Heart right ventricle (tissue), 16 donors: ENCODE measurements at places on chromosomes 11 and 22.
A peak's percentile ranks its signal among the peaks of the same experiment; 100 is the strongest.

DNA sequence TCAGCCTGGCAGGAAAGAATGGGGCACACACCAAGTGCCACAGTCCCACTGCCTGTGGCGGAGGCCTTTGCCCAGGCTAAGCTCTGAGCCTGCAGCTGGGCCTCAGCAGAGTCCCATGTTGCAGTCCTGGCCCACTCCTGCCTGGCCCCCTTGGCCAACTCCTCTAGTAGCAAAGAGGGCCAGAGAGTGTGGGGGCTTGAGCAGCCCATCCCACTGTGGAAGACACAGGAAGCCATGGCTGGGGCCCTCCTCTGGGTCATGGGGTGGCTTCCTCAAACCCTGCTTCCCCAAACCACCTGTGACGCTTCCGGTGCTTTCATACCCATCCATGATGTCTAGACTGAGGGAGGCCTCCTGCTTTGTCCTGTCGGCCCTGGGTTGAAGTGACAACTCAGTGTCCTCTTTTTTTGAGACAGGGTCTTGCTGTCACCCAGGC is 5.8 kb downstream of the RPS19BP1 start:
- DNase-seq = no peak

DNA sequence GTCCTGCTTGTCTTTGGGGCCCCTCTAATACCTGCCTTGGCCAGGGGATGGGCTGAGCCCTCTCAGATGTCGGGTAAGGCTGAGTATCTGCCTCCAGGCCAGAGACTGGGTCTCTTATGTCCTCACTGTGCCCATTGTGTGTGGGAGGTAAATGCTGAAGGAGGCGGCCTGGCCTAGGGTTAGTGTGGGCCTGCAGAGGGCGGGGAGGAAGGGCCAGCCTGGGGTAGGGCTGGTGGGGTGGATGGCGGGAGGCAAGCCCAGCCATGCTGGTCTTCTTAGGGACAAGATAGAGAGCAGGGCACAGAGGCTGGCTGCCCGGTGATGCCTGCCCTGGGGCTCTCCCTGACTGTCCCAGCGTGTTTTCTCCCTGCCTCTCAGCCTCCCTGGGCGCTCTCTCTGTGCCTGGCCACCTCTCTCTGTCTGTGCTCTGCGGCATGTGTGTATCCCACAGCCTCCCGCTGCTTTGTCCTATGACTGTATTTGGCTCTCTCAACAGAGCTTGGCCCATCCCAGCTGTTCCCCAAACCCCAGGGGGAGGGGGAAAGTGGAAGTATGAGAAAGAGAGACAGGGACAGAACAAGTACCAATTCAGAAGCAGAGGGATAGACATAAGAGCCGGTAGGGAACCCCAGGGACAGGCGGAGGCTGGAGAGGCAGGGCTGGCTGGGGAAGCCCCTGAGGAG is 57.0 kb downstream of the PDE2A start:
- peak; percentile 59 for DNase-seq

DNA sequence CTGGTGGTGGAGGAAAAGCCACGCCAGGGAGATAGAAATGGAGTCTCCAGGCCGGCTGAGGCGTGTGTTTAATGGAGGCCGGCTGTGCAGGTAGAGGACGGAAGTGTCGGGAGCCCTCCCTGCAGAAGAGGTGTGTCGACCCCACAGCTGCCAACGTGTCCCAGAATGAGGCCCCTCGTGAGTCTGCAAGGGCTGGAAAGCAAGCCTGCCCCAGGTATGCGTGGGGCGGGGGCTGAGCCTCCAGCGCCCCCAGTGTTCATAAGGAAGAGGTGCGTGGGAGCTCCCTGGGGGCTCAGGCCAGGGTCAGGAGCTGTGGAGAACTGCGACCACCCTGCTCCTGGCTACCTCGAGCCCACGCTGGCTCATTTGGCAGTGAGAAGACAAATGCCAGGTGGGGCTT is 38.0 kb upstream of the JAM3 start:
- DNase-seq = no peak

DNA sequence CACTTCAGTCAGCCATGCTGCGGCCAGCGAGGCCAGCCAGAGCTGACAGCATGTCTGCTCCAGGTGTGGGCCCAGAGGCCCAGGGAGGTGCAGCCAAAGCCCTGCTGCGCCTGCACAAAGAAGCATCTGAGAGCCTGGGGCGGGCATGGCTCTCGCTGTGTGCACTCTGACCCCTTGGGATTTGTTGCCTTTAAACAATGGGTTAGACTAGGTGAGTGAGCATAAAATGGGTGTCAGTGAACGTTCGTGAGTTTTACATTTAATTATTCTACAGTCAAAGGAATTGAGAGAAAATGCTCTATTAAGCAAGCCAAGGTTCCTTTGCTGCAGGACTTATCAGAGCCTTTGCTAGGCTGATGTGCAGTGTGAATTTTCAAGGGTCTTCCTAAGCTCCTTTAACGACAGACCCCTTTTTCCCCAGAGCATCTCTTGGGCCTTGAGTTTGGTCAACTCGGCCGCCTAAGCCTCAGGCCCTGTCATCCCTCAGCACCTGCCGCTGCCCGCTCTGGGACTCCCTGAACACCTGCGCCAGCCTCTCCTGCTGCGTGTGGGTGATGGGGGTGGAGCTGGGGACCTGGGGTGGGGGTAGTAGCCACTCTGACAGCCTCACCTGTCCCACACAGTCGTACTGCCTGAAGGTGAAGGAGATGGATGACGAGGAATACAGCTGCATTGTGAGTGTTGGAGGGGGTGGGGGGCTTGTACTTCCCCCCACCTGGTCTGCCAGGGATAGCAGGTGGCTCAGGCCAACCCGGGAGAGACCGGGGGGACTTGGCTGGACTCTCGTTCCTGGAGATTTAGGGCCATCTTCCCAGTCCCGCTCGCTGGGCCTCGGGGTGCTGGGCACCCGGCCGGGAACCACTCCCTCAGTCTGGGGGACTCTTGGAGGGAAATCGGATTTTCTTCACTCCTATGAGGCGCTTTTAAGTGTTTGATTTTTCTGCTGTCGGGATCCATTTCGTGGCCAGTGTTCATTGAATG is 10.5 kb downstream of the SLC16A8 start:
- DNase-seq = no peak

DNA sequence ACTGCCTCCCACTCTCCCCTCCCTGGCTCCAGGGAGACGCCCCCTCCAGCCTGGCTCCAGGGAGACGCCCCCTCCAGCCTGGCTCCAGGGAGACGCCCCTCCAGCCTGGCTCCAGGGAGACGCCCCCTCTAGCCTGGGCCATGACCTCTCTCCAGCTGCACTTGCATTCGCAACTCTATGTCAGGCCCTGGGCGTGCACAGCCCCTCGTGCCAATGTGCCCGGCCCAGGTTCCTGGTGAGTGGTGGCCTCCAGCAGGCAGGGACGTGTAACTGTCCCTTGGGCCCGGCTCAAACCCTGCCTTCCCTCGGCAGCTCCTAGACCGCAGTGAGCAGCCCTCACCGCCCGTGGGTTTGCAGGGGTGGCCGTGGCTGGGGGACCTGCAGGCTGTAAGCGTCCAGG is 6.9 kb downstream of the MUC6 start:
- no peak for DNase-seq

DNA sequence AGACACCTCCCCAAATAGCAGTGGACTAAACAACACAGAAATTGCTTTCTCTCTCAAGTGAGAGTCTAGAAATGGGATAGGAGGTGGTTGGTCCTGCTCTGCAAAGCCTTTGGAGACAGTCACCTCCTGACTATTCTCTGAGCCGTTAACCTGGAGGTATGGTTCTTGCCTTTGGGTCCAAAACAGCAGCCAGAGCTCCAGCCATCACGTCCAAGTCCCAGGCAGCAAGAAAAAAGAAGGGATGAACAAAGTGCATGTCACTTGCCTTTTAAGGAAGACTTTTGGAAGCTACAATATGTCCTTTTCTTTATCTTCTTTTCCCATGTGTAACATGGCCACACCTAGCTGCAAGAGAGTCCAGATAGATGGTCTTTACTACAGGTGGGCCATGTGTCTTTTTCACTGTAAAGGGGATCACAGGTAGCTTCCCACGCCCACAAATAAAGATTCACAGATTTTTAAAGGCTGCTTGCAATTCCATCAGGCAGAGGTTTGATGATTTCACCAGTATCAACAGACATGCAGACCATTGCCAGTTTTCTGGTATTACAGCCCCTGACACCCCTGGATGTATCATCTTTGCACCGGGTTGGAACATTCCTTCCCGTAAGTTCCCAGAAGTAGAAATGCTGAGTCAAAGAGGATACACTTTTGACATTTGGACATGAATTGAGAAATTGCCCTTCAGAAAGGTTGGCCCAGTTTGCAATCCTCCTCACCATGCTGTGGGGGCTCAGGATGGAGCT is 66.0 kb downstream of the MYEOV start:
- DNase-seq = no peak

DNA sequence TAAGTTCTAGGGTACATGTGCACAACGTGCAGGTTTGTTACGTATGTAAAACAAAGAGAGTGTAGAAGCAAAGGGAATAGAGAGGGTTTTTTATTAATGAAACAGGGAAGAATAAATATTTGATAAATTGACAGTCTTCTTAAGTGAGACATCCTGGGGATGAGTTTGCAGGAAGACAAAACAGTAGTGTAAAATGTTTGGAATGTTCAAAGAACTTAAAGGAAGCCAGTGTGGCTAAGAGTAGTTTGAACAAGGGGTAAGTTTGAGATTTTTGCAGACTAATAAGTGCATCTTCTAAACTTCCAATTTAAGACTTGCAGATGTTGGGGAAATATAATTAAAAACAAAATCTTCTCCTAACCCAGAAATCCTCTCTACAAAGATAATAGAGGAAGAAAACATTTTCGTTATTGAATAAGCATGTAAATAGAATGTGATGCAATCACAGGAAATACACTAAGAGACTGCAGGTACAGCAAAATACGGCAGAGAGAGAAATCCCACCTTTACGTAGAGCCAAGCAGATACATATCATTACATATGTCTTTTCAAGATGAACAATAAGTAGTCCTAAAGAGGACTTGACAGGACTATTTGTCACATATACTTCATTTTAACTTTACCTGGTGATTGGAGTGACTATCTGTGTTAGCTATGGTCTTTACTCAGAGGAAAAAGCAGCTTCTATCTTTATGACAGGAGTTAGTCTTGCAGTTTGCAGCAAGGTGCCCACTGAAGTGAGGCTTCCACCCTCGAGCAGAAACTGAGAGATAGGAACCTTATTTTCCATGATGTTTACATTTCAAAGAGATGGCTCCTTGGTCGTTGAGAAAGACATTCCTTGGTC is 402.1 kb downstream of the CNTN5 start:
- no peak for DNase-seq

- DNase-seq = no peak
These were observed 38.4 kb upstream of the CRYBB3 start for GRCh38 chr22:25161017-25161915.

DNA sequence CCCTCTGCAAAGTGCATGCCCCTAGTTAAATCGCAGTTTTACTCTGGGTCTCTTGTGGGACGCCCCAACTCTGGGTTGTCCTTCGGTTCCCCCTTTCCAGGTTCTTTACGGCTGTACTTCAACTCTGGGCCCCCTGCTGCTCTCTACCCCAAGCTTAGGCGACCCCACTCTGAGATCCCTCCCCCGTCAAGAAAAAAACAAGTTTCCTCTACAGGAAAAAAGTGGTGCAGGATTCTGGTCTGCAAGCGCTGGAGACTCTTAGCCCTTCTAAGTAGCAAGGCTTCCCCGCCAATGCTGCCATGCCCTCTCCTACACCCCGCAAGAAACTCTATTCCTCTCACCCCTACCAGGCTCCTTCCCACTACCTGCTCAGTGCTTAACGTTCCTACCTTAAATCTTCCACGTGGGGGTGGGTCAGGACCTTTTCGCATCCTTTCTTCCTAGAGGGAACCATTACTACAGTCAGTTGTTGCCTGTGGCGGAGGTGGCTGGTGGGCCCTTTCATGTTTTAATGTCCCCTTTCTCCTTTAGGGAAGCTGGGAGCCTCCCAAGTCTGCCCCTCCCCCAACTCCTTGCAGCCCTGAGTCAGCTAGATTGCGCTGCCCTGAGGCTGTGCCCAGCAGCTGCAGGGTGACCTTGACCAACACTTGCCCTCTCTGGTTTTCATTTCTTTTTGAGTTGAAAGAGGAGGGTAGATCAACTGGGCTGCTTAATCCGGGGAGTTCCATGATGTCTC is 1.4 kb downstream of the NEFH start:
- DNase-seq = no peak

DNA sequence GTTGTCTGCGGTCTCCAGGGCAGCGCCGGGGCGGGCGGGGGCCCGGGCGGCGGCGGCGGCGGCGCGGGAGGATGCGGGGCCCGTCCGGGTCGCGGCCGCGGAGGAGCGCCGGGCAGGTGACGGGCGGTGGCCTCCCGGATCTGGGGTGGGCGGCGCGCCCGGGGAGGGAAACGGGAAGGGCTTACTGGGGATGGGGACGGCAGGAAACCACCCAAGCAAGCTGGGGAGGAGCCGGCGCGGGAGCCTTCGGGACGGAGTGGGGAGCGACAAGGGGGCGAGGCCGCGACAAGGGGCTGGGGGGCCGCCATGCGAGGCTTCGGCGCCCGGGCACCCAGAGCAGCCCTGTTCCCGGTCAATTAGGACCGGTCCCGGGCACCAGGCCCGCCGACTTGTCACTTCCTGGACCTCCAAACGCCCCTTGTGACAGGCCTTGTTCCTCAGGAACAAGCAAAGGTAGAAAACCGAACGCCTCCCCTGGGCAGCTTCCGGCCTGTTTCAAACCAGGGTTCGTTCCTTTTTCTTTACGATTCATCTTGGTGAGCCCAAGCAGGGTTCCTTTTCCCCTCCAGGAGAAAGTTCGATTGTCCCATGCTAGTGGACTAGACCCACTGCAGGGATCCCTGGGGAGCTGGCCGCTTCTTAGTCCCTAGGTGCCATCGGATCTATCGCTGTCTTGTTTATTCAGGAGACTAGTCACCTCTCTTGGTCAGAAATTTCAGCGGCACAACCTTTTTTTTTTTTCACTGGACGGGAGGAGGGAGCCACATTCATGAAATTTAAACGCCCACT is 492 bp downstream of the JHY start:
- no peak for DNase-seq

GRCh38 chr11:115157247-115157646 is 347.0 kb downstream of the CADM1 start:
- no peak for DNase-seq

GRCh38 chr11:2655834-2656622 is 43.8 kb downstream of the KCNQ1OT1 start:
- DNase-seq = no peak

GRCh38 chr22:49322231-49322630 is 505.4 kb downstream of the BRD1 start:
- DNase-seq = no peak

DNA sequence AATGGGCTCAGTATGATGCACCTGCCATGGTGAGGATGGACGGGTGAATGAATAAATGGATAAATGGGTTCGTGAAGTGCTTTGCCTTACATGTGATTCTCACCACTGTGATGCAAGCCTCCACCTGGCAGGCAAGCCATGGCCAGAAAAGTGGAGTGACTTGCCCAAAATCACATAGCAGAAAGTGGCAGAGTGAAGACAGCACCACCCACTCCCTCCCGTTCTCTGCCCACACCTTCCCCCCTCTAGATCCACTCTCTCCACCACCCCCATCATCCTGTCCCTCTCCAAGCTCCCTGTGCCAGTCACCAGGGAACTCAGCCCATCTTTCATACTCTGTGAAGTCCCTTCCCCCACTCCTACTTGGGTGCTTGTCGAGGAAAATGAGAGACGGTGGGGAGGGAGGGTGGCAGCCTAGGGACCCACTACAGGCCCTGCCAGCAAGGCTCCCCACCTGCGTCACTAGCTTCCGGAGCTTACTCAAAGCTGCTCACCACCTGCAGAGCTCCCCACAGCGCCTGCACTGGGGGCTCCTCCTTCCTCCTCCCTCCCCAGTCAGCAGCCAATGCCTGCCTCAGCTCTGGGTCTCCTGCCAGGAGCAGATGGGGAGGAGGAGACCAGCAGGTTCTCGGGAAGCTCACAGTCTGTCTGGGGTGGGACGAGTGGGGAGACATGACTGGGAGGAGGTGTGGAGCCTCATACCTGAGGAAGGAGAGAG is 82.3 kb downstream of the PDE2A start:
- no peak for DNase-seq
